H1 (cell line): ENCODE measurements at places on chromosomes 2 and 18.

- DNase-seq: no peak
These were observed 51.7 kb upstream of the SATB2 start for GRCh38 chr2:199509403-199509802.

- no peak for DNase-seq
These were observed 480.0 kb downstream of the SLC4A3 start for GRCh38 chr2:220107380-220107791.

DNA sequence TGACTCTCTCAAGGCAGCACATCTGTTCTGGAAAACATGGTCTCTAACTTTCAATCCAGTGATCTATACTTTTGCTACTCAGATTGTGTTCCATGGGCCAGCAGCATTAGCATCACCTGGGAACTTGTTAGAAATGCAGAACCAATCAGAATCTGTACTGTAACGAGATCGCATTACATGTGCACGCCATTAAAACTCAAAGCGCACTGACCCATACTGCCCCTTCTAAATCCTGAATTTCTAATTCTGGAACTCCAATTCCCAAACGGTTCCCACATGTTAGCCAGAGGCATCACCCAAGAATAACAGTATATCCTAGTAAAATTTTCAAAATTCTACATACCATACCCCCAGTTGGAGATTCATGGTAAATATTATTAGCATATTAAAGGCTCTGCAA, 10.5 kb upstream of the DCTN1 start:
- DNase-seq: no peak

GRCh38 chr2:129796801-129797488, 182.5 kb upstream of the RAB6C start:
- no peak for DNase-seq
